Omental fat pad (tissue), 4 donors: ENCODE measurements at places on chromosomes 3 and 15. TPM values are rescaled to one million over a fixed set of nuclear protein-coding genes. Genes with fewer than 3 reads are reported as not detected.

DNA sequence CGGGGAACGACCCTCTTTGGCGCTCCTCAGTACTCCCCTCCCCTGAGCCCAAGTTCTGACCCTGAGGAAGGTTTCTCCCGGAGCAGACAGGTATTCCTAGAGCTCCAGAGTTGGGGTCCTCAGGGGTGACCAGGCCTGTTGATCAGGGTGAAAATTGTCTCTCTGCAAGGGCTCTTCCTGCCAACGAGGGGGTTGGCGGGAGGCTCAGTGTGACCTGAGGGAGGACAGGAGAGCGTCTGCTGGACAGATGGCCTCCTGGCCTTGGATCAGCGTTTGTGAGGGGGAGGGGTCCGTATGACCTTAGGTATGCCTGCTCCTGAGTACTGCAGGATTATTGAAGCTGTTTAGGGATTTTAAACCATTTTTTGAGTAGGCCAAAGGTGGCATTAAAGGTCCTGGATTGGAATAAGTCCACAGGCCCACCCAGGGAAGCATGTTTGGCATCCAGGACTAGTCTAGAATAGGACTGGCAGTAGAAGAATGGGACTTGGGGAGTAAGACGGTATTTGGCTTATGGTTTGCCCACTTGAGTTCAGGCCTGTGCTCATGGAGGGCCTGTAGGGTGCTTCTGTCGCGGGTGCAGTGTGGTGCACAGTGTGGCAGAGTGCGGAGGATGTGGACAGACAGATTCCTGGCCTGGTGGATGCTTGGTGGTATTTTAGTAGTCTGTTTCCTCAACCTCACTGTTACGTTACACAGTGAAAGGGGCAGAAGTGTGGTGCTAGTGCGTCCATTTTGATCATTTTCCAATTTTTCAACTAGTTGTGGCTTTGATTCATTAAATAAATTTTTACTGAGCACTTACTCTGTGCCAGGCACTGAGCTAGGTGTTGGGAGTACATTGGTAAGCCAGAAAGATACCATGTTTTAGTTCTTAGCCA is 959 bp downstream of the ZNF592 start:
- no peak for DNase-seq

DNA sequence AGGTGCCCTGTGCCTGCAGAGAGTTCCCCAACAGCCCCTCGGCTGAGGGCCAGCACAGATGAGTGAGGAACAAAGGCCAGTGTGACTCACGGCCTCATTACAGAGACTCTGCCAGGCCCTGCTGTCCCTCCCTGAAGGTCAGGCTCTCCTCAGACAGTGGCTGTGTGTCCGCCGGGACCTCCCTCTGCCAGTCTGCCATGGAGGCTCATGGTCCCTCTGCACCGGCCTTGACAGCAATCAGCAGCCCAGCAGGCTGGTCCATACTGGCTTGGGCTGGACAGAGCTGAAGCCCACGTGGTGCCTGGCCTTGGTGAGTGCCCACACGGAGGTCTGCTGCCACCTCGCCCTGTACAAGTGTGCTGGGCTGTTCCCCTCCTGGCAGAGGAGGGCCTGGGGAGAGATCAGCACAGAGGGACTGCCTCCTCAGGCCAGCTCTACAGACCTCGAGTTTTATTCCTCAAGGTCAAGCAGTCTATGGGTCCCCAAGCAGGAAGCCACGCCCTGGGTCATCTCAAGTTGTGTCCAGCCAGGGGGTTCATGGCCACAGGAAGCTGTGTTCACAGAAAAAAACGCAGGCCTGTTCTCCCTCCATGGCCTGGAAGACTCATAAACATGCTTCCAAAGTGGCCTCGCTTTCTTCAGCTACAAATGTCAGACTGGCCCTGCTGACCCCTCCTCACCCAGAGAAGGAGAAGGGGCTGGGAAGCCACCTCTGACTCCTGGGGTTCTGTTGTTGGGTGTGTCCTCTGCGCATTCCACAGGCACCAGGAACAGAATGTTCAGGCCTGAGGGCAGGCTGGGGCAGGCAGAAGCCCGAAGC is 27.0 kb downstream of the SLC41A3 start:
- no peak for DNase-seq

DNA sequence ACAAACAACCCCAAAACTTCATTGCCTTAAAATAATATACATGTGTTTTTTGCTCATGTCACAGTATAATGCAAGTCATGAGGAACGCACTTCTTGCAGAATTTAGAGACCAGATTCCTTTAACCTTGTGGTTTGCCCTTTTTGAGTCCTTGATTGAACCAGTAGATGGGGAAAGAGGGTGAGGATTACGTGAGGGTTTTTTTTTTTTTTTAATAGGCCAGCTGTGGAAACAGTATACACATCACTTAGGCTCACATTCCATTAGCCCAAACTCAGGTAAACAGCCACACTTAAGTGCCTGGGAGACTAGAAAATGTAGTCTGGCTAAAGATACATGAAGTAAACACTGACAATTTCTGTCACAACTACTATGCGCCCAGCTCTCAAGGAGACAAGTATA is 114.9 kb upstream of the MLF1 start:
- DNase-seq, result no peak

GRCh38 chr3:88921986-88922385 is 185.4 kb upstream of the EPHA3 start:
- no peak for DNase-seq

Gene GABRG3
- not detected for total RNA-seq

GRCh38 chr3:73719861-73720260 is 95.1 kb upstream of the PDZRN3 start:
- peak; percentile 29 for DNase-seq

GRCh38 chr15:35690698-35691116 is 144.7 kb upstream of the DPH6 start:
- DNase-seq, result no peak

Gene C3orf85
- total RNA-seq, result not detected

DNA sequence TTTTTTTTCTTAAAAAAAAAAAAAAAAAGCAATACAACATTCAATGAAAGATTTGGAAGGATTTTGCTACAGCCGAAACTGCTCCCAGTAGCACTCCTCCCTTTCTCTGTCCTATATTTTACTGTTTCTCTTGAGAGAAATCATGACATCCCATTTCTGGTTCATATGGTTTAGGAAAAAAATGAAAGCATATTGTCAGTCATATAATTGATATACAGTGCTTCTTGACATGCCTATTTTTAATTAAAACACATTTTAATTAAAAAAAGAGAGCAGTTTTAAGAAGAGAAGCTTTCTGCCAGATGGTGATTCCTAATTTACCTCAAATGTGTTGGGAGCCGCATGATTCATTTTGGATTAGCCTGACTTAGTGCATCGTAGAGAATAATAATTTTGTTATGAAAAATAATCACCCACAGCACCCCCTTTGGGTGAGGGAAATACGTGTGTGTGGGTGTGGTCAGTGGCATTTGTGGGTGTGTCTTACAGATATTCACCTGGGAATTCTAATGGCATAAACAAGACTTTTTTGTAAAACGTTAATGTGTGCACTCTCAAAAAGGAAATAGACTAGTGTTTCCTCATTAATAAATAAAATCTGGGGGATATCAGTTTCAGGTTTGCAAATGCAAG is 544.5 kb downstream of the MFSD1 start:
- no peak for DNase-seq

- no peak for DNase-seq
Measured at GRCh38 chr3:31530039-31530959, 2.4 kb upstream of the STT3B start.

Gene LSM3
- total RNA-seq, result 8.0 TPM

Gene CHRM5
- not detected for total RNA-seq

DNA sequence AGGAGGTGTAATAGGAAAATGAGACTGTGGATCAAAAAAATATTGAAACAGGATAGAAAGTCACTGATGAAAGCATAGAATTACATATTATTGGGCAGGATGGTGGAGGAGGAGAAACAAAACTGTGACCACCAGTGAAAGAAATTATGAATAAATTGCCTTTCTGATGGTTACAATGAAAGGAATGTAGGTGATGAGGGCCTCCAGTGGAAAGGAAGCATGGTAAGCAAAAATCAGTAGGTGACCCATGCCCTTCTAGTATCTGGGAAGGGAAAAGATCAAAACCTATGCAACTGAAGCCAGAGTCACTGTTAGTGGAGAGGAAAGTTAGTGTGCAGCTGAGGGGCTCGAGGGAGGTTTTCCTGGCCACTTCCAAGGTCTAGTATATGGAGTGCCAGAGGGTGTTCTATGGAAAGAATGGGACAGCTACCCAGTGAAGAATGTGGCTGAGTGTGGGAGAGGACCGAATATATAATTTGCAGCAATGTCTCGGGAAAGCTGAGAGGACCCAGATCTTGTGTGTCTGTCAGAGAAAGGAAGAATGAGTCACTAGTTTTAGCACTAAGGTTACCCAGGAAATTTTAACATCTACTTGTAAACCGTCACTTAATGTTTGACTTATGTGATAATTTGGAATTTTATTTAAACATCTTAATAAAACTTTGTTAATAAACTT is 146.2 kb downstream of the NFKBIZ start:
- no peak for DNase-seq

GRCh38 chr15:70584441-70584837 is 178.9 kb downstream of the UACA start:
- no peak for DNase-seq

- DNase-seq, result no peak
Measured at GRCh38 chr15:72231833-72232478, 966 bp upstream of the PKM start.

- DNase-seq, result no peak
Measured at GRCh38 chr3:55792009-55792408, 304.9 kb upstream of the WNT5A start.

Gene TTLL13
- not detected for total RNA-seq

GRCh38 chr3:151896246-151897012 is 23.0 kb downstream of the SUCNR1 start:
- no peak for DNase-seq

Gene PLA2G4D
- total RNA-seq, result not detected

Gene DNAJA4
- total RNA-seq, result 19.0 TPM

GRCh38 chr3:170528726-170529125 is 57.1 kb downstream of the SLC7A14 start:
- no peak for DNase-seq

DNA sequence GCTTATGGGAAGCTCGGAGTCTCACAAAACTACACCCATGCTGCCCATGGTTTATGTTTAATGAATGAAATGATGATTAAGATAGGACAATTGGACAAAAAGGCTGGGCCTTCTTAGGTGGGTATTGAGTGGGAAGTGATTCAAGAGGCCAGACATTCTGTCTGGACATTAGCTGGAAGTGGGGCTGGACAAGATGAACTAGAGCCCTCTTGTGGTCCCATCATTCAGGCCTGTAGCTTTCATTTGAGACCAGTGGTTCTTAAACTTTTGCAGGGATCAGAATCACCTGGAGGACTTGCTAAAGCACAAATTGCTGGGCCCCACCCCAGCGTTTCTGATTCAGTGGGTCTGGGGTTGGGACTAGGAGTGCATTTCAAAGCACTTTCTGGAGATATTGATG is 290.4 kb upstream of the CTDSPL start:
- no peak for DNase-seq

DNA sequence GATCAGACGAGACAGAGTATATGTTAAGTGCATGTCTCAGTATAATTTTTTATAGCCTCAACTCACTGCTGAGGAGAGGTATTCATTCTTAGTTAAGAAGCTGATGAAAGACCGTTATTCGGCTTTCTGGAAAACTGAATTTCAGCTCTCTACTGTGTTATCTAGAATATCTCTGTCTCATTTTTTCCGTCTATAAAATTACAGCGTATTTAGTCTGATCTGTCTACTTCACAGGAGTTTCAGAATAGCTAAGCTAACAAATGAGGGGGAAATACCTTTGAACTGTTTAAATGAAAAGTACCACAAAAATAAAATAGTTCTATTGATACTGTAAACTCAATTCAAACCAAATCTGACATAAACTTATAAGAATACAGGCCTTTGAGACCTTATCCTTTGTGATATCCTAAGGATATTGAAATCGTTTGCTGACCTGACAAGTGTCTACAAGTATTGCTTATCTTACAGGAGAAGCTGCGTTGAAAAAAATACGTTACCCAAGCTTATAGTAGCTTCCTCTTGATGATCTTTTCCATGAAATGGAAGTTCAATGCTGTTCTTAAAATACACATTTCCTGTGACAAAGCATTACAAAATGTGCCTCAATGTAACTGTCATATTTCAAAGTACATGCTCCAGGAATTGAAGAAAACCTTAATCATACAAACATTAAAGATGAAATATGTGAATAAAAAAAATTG is 104.6 kb downstream of the IL1RAP start:
- no peak for DNase-seq

- no peak for DNase-seq
Measured at GRCh38 chr3:100400419-100400779, 490 bp downstream of the TOMM70 start.

DNA sequence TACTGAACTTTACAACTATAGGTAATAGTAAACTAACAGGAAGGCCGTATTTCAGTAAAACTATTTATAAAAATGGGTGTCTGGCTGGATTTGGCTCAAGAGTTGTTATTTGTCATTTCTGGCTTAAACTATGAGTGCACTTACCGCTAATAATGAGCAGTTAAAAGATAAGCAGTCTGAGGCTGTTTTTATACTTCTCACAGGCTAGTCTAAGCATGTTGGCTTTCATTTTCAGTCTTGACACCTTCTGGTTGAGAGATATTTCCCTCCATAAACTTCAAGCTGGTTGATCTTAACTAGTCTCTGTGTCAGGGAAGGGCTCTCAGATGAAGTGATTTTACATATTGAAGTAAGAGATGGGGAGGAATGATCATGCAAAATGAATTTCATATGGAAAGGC is 96.1 kb downstream of the RSRC1 start:
- no peak for DNase-seq

Gene ECE2
- not detected for total RNA-seq

Gene COL6A5
- not detected for total RNA-seq

Gene ATP13A4
- not detected for total RNA-seq
